Activated T-helper 9 cell treated with anti-CD3 and anti-CD28 coated beads, Interleukin-2, amount 50 U/mL, for 16 hours (primary cell): ENCODE measurements at places on chromosomes 3 and 15.

DNA sequence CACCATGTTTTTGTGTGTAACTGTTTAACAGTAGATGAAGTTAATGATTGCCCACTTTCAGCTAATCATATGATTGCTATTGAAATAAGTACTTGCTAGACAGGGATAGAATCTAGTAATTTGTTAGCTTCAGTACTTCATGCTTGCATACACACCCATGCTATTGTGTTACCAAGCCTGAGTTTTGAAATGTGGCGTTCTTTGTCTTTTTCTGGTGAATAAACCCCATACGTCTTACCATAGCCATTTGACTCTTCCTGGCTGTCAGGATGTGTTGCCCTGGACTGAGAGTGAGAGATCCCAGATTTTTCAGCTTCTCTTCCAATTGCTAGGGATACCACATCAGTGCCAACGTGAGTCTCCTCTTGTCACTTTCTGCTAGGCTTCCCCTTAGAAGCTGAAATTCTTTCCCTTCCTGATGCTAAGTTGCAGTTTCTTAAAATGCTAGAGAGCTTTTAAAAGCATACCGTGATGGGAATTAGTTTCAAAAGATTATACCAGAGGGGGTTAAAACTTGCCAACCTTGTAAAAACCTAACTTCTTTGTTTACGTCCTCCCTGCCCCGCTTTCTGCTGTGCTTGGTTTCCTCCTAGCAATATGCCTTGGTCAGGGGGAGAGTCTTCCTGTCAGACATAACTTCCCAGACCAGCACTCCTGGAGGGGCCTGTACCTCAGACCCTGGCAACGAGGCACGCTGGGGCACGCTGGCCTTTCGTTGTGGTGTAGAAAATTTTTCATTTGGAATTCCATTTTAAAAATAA is 62.9 kb upstream of the ULK4 start:
- DNase-seq = no peak

DNA sequence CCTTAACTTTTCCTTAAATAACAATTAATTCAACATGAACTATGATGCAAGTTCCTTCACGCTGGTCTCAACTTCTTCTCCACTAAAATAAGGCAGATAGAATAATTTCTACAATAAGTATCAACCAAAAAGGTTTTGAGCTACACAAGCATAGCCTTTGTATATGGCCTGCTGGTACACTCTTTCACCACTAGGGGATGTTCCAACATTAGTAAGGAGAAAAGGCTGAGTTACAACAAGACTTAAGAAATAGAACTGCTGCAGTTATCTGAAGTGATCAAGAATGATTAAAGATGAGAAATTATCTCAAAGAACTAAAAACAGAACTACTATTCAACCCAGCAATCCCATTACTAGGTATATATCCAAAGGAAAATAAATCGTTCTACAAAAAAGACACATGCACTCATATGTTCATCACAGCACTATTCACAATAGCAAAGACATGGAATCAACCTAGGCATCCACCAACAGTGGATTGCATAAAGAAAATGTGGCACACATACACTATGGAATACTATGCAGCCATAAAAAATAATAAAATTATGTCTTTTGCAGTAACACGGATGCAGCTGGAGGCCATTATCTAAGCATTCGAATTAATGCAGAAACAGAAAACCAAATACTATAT is 14.4 kb downstream of the ATP13A3 start:
- no peak for DNase-seq

DNA sequence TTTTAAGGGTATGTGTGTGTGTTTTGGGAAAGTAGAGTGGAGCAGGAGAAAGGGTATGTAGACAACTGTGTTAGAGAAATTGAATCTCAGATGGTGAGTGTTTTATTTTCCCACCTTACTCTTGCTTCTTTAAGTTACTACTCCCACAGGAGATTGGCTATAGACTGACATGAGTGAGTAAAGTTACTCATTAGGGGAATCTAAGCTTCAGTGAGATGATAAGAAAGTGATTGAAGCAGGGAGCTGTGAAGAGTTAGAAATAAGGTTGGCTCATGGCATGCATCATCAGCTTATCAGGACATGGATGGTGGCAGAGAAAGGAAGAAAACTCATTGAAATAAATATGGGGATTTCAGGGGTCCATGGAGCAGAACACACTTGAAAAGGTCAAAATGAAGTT is 88.9 kb downstream of the MBNL1 start:
- DNase-seq = no peak

DNA sequence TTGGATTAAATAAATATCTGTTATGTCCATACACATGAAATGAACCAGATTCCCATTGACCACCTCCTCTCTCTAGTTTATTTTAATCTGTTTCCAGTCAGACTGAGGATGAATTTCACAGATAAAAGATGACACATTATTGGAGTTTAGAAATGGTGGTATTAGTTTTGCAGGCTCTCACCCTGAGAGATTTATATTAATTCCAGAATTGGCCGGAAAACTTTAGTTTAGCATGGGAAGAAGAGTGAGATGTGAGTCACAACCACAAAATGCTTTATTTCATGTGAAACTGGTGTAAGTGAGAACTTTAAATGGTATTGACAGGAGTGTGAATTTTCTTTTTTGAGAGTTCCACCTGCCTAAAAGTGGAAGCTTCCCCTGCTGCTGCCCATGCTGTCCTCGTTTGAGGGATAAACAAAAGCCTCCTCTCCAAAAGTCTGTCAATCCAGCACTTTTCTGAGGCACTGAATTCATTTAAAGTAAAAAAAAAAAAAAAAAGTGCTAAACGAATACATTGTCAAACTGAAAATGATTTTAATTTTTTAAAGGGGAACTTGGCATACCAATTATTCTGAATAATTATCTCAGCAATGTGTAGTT is 65.1 kb upstream of the EPHA3 start:
- DNase-seq = no peak

- no peak for DNase-seq
Measured at GRCh38 chr3:64593350-64593749, 94.5 kb downstream of the ADAMTS9 start.

GRCh38 chr3:52792413-52792812 is 2.2 kb upstream of the ITIH3 start:
- DNase-seq = no peak

DNA sequence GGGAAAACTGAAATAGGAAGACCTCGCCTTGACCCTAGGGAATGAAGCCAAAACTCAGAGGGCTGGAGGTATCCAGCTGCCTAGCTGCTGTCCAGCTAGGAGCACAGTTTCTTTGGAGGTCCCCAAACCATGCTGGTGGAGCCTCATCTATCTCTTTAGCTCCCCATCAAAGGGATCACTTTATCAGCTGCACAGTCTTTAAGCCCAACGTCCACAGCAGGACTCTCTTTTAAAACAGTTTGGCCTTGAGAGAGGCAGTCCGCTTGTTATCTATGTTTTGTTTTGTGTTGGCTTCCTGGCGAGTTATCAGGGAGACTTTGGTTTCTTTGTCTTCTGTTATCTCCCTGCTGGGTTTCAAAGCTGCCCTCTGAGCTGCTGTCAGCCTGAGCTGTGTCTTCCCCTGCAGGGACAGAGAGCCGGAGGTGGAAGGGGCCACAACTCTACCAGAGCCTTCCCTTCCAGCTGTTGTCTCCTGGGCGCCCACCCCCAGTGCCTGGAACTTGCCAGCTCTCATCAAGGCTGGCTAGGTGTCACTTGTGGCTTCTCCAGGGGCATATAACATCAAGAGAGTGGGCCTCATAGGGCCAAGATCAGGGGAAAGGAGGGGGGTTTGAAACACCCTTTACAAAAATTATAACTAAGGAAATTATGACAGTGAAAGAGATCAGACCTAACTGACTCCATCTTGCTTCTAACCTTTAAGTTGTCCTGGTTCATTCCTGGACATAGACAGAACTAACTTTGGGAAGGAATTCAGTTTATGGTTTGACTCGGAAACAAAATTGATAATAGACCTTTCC is 61.4 kb upstream of the C15orf39 start:
- DNase-seq = no peak

DNA sequence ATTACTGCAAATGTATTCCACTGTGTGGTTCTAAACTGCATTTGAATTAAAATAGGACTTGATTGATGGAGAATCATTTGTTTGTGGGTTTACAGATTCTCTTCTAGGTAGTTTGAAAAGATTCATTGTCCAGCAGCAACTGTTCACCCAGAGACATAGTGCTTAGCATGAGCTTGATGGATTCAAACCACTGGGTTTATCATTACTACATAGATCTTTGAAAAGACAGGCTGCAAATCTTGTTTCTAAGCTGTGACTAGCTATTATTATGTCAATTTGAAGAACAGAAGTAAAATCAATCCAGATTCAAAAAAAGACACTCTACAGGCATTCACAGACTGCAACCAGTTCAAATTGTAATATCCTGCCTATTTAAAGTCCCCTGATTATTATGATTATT is 49.8 kb downstream of the MBNL1 start:
- no peak for DNase-seq
